ENCODE measurements at places on chromosomes 4 and X.

DNA sequence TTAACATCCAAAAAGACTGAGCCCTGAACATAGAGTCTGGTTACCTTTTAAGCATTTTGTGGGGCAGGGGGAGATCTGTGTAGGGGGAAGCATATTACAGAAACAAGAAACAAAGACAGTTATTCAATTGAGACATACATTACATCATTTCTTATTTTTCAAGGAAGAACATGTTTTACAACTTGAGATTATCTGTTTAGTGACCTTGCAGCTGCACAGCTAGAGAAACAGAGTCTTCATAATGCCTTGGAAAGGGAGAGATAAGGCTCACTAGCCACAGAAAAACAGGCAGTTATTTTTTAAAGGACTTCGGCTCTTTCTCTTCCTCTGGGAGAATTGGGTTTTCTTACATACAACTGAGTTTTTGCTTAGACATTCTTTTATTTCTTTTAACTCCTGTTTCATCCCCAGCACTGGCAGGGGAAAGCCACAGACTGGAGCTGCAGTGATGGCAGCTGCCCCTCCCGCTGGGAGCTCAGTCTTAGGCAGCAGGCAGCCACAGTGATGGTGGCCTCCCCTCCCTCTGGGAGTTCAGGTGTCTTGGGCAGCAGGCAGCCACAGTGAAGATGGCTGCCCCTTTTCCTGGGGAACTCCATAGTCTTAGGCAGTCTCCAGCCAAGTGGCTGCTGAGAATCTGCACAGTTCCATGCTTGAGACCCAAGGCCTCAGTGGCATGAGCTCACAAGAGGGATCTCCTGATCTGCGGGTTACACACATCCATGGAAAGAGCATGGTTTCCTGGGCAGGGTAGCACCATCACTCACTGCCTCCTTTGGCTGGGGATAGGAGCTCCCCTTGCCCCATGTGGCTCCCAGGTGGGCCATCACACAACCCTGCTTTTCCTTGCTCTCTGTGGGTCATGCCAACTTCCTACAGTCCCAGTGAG, 19.4 kb upstream of the TMPRSS11F start:
- no peak for DNase-seq

- DNase-seq, result no peak
Observed at GRCh38 chr4:104942990-104943743, 203.5 kb upstream of the TET2 start.

- DNase-seq, result no peak
Observed at GRCh38 chr4:5759236-5760075, 48.5 kb downstream of the EVC start.

- DNase-seq, result no peak
Observed at GRCh38 chrX:111837197-111837596, 38.8 kb upstream of the TRPC5OS start.

- no peak for DNase-seq
Observed at GRCh38 chrX:2917767-2918166, 11.4 kb downstream of the ARSD start.

DNA sequence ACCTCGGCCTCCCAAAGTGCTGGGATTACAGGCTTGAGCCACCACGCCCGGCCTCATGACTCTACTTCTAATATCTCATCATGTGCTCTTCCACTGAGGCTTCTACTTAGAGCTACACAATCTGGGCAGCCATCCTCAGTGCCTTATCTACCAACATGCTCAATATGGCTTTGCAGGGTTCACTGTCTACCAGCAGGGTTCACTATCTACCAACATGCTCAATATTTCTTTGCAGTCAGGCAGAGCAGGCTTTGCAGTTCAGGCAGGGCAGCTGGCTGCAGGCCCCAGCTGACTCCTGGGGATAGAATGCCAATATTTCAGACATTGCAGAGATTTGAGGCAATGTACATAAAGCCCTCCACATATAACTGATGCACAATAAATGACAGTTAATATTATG, 47.5 kb downstream of the PKD2 start:
- DNase-seq, result no peak

GRCh38 chr4:106892786-106893185, 143.3 kb downstream of the DKK2 start:
- no peak for DNase-seq

GRCh38 chr4:150250293-150250997, 172.2 kb downstream of the DCLK2 start:
- DNase-seq, result no peak
